Occipital lobe (tissue), 3 donors: ENCODE measurements at places on chromosomes 11 and 22.

GRCh38 chr22:34975721-34976120, 90.2 kb upstream of the ISX start:
- DNase-seq: no peak

DNA sequence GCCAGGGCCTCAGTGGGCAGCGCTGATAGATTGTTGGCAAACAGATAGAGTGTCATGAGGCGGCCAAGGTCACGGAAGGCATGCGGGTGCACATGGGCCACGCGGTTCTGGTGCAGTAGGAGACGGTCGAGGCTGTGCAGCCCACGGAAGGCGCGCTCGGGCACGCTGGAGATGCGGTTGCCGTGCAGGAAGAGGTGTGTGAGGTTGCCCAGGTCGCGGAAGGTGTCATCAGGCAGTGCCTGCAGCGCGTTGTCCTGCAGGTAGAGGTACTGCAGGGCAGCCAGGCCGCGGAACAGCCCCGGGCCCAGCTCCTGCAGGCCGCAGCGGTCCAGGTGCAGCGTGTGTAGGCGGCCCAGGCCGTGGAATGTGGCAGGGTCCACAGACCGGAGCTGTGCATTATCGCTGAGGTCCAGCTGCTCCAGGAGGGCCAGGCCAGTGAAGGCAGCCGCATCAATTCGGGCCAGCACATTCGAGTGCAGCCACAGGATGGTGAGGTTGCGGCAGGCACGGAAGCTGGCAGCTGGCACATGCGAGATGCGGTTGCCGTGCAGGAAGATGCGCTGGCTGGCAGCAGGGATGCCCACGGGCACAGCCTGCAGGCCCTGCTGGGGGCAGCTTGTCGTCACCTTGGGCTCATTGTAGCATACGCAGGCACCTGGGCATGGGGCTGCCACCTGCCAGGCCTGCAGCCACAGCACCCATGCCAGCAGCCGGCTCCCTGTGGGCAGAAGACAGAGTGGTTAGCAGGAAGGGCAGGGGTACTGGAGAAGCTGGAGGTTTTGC, 25.5 kb downstream of the RTN4R start:
- DNase-seq: no peak

DNA sequence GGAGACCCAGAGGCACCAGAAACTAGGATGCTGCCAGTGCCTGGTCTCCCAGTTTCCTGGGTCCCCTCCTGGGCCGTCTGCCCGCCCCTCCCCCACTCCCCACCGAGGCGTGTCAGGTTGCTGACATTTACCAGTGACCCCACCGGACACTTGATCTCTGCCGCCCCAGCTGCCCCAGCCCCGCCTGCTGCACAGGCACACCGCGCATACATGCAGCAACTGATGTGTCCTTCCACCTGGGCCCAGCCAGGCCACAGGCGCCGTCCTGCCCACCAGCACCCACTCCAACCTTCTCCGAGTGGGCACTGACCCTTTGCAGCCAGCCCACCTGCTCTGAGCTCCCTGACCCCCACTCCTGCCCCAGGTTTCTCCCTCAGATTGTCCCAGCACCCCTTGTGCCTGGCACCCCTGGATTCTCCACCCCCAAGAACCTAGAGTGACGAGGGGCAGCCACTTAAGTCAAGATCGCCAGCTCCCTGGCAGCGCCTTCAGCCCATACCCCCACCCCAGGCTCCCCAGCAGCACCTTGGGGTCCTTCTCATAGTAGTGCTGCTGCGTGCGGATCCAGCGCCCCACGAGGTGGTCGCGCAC, 548 bp downstream of the PYGM start:
- no peak for DNase-seq

GRCh38 chr11:73622926-73623593, 23.3 kb upstream of the PLEKHB1 start:
- DNase-seq: no peak

GRCh38 chr22:20966883-20967696, at the start of gene AIFM3:
TSS of gene AIFM3 (plus strand) at chr22:20967255. CDS start at chr22:20967945, 690 bp downstream.
- no peak for DNase-seq

DNA sequence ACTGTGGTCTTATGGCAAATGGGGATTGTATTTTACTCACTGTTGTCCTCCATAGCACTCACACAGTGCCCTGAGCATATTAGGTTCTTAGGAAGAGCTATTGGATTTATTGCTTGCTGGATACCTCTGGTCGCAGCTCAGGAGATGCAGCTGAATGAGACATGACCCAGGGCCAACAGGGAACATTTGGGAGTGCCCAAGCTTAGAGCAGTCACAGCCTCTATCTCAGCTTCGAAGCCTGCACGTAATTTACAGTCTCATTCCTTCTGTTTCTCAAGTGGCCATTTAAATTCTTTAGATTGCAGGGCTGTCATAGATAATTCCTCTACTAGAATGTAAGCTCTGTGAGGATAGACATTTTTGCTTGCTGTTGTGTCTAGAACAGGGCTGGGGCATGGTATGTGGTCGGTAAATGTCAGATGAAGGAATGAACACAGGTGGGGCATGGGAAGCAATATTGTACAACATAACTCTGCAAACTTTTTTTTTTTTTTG, 192.8 kb downstream of the GRIK4 start:
- no peak for DNase-seq

- peak; percentile 28 for DNase-seq
These were observed 358.3 kb upstream of the CTSC start for GRCh38 chr11:88695689-88696414.

DNA sequence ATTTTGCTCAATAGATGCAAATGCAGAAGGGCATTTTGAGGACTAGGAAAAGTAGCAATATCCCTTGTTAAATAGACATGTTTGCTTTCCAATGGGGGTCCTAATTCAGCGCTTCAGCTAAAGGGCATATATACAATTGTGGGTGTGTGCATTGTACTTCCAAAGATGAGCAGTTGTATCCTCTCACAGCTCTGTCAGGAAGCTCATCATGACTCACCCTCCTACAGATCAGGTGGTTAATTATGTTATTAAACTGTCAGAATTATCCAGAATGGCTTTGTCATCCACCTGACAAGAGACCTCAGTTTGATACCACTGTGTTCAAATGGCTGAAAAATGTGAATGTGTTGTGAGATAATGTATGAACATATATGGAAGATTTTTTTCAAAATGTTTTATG, 252.2 kb upstream of the MTNR1B start:
- no peak for DNase-seq
